ENCODE measurements at places on chromosomes 5 and 9.

GRCh38 chr5:78920604-78921003, 64.5 kb downstream of the ARSB start:
- DNase-seq, result no peak

GRCh38 chr5:142222225-142222865, 102.5 kb downstream of the SPRY4 start:
- DNase-seq, result no peak

- no peak for DNase-seq
Observed at GRCh38 chr9:96161819-96162218, 140.2 kb downstream of the HSD17B3 start.

DNA sequence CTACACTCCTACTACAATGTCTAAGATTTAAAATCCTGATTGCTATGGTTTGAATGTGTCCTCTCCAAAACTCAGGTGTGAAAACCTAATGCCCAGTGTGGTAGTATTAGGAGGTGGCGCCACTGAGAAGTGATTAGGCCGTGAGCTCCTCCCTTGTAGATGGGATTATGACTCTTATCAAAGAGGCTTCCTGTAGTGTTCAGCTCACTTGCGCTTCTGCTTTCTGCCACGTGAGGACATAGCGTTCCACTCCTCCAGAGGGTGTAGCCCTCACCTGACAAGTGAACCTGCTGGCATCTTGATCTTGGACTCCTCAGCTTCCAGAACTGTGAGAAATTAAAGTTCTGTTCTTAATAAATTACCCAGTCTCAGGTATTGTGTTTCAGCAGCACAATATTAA, 33.0 kb upstream of the WHRN start:
- DNase-seq, result no peak

DNA sequence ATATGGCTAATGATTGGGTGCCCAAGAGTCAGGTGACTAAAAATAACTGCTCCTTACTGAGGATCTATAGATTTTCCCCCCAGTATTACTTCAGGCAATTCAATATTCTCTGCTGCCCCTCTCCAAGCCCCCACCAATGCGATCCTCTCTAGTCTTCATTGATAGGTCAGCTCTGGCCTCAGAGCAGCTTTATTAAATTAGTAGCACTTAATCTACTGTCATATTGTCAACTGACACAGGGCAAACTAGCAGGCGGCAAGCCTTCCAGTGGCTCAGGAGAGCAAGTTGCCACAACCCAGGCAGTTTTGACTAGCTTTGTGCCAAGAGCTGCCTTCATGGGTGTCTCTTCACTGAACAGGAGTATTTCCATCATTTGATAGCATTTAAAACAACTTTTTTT, 462.9 kb downstream of the BNC2 start:
- no peak for DNase-seq

- DNase-seq, result no peak
Observed at GRCh38 chr9:87533271-87533670, 35.6 kb downstream of the DAPK1 start.

- no peak for DNase-seq
Observed at GRCh38 chr5:124745007-124745927, 1.2 kb downstream of the ZNF608 start.

- DNase-seq, result no peak
Observed at GRCh38 chr5:139549162-139549894, 11.8 kb upstream of the UBE2D2 start.

DNA sequence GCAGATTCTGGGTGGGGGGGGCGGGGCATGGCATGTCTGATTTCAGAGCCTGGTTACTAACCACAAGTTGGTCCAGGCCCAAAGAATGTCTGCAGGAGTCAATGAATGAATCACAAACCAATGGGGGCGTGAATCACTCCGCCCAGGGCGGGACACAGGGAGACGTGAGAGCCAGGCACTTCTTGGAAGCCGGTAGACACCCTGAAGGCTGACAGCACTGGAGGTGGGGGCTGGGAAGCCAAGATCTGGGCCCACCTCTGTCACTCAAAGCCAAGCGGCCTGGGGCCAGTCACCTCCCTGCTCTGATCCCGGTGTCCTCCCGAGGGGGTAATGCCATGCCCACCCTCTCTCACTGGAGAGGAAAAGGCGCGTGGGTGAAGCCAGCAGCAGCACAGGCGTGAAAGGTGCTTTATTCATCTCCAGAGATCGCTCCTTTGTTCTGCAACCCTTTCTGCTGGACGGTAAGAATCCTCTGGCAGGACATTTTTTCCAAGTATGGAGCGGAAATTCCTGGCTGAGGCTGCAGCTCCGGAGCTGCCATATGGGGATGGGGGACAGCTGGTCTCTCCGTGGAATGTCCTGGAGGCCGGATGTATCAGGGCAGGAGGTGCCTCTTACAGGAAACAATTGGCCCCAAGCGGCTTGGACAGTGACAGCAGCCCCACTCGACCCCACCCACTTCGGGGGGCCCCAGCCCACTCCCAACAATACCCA, 85.0 kb downstream of the STK10 start:
- no peak for DNase-seq

GRCh38 chr5:168765551-168766425, 186.6 kb upstream of the PANK3 start:
- DNase-seq, result no peak

- no peak for DNase-seq
Observed at GRCh38 chr5:13930541-13931171, 13.8 kb downstream of the DNAH5 start.

GRCh38 chr5:100790170-100790665, 112.9 kb downstream of the ST8SIA4 start:
- no peak for DNase-seq

GRCh38 chr5:72507231-72507906, at the start of gene ZNF366:
TSS of gene ZNF366 (minus strand) at chr5:72507410. CDS start at chr5:72461496, 45,914 bp downstream.
- no peak for DNase-seq

DNA sequence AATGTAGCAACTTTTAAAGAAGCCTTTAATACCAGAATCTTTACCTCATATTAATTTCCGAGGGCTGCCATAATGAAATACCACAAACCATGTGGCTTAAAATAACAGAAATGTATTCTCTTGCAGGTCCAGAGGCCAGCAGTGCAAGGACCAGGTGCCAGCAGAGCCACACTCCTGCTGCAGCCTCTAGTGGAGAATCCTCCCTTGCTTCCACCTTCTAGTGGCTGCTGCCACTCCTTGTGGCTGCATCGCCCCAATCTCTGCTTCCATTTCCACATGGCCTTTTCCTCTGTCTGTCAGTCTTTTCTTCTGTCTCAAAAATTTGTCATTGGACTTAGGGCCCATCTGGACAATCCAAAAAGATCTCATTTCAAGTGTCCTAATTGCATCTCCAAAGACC, 401.5 kb downstream of the EFNA5 start:
- DNase-seq, result no peak

DNA sequence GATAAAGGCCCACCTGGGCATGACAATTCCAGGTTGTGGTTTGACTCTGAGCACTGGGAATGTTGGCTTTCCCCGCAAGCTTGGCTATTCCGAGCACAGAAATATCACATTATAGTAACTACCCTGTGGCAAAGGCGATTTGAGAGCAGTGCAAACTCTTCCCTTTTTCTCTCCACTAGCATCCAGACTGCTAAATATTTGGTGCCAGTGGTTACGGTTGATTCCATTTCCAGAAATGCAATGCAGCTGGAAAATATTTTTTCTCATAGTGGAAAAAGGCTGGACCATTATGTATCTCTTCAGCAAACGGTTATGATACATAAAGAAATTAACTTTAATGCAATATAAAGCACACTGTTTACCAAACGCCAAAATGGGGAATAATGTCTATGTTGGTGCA, 158.0 kb downstream of the ENC1 start:
- DNase-seq, result no peak

- DNase-seq, result no peak
Observed at GRCh38 chr9:14316602-14317300, 2.8 kb upstream of the NFIB start.

DNA sequence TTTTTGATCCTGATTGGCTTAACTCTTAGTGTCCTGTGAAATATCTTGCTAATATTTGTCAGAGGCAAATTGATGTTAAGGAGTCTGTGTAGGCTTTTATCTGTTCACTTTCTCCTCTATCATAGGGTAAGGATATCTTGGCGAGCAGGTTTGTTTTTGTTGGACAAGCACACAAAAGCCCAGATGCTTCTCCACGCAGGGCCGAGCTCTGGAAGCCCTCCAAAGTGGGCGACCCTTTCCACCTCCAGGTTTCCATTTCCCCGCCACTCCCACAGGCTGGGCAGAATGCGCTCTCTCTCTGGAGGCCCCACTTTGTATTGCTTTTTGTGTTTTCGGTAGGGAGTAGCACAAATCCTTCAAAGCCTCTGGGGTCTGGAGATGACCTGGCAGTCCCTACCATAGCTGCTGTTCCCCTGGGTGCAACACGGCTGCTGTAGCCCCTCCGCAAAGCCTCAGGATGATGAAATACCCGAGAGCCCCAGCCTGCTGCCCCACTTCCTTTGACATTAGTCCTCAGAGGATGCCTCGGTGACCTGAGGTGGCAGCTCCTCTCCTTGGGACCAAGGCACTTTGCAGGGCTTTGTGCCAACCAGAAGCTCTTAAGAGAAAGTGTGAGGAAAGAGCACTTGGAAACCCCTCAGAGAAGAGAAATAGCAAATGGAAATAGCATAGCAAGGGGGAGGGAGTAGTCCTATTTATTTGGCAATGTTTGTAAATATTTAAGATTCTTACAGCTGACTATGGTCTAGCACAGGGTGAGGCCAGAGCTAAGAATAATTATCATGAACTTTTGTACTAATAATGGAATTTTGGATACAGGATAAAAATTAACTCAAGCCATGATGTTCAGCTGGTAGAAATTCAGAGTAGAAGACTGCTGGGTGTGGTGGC, 122.8 kb downstream of the ARHGEF28 start:
- no peak for DNase-seq

- DNase-seq, result no peak
Observed at GRCh38 chr5:99866740-99867139, 668.4 kb upstream of the FAM174A start.

DNA sequence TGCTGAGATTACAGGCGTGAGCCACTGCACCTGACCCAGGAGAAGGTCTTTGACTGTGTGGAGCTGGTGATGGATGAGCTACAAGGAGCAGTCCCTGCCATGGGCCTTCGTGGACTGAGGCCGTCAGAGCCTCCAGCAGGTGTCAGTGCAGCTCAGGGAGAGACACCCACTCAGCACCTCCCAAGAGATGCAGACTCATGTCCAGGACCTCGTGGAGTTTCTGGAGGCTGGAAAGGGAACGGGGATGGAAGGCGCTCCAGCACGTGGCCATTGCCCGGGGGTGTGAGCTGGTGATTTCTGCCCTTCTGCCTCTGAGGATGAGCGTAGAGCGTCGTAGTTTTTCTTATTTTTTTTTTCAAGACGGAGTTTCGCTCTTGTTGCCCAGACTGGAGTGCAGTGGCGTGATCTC, 9.5 kb downstream of the TOR4A start:
- no peak for DNase-seq

GRCh38 chr5:38843665-38844064, 2.1 kb upstream of the OSMR start:
- no peak for DNase-seq

DNA sequence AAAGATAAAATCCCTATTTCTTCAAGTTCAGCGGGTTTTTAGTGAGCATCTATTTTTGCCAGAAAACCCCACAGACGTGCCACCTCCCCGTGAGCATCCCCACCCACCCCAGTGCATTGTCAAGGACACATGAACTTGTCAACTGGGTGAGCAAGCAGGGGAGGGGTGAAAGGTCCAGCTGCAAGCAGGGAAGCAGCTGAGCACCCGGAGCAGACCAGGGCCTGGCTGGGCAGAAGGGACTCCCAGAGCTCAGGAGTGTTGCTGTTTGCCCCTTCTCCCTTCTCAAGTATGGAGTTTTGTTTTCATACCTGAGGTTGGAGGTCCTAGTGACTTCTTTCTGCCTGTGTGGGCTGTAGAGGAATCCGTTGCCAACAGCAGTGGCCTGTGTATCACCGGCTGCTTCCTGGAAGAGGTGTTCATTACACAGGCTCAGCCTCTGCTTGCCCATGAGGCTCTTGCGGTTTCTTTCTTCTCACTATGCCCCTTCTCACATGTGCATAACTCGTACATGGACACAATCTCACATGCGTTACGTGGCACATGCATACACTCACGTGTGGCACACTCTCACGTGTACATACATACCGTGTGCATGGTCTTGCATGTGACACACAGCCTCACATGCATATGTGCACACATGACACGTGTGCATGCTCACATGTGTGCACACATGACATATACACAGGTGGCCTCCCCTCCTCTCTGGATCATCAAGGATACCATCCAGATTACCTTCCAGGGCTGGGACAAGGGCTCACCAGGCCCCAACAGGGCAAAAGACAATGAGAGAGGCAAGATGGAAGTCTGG, 126.7 kb downstream of the MVB12B start:
- no peak for DNase-seq

DNA sequence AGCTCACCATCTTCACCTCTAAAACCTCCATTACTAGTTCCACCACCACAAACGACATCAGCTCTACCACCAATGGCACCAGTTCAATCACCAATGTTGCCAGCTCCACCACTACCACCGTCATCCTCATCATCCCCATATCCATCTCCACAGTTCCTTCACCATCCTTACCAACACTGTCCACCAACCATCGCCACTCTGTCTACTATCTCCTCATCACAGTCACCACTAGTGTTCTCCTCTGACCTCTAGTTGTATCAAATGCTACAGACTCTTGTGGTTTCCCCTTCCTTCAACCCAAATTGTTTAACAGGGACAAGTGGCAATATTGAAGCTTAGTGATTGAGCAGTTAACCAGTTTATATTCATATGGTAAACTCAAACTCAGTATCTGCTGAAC, 182.6 kb downstream of the CAAP1 start:
- no peak for DNase-seq

DNA sequence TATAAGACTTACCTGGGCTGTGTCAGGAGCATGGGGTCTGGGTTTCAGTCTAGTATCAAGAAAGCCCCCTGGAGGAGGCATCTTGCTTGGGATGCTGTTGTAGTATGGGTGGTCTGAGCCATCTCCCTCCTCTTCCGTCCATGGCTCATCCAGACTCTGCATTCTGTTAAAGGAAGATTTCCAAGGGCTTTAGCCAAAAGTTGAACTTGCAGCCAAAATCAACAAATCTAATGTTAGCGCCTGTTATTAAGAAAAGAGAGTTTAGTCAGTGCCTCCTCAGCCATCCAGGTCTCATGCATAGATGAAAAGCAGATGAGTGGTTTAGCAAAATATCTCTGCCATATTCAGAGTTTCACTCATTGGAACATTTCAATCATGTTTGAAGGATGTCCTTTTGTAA, 55.6 kb downstream of the S1PR3 start:
- DNase-seq, result no peak

- no peak for DNase-seq
Observed at GRCh38 chr9:96501633-96502538, 51.9 kb downstream of the HABP4 start.

- no peak for DNase-seq
Observed at GRCh38 chr9:127786773-127787104, 905 bp downstream of the CDK9 start.

- no peak for DNase-seq
Observed at GRCh38 chr5:148072207-148072606, 8.4 kb downstream of the SPINK5 start.

GRCh38 chr5:124252191-124252638, 494.2 kb downstream of the ZNF608 start:
- no peak for DNase-seq

- no peak for DNase-seq
Observed at GRCh38 chr9:90296539-90296938, 346.1 kb downstream of the DIRAS2 start.

- DNase-seq, result no peak
Observed at GRCh38 chr5:16461782-16462181, 3.8 kb downstream of the ZNF622 start.

- no peak for DNase-seq
Observed at GRCh38 chr9:74824654-74825053, 63.1 kb downstream of the TRPM6 start.

Measured in activated CD8-positive, alpha-beta memory T cell treated with anti-CD3 and anti-CD28 coated beads for 1 hour (primary cell).